ENCODE measurements at places on chromosomes 1 and 21.

DNA sequence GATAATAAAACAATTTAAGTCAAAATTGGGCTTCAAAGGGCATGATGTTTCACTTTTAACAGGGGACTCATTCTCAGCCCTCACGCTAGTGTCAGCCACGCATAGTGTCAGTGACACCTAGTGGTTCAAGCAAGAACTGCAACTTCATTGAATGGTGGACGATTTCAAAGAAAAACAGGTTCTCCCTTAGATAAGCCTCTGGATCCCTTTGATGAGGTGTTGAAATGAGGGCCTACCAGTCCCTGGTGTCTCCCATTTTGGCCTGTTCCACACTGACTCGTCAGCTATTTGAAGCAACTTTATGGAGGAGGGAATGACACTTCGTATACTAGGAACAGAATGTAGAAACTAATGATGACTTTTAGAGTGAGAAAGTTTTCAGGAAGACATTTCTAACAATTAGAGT is 56.2 kb downstream of the FCRL5 start:
- DNase-seq, result peak; percentile 47

GRCh38 chr1:27505420-27505680 is 15.4 kb upstream of the WASF2 start:
- DNase-seq, result no peak

- no peak for DNase-seq
These were observed 394.8 kb downstream of the PTPRC start for GRCh38 chr1:199033661-199034060.

DNA sequence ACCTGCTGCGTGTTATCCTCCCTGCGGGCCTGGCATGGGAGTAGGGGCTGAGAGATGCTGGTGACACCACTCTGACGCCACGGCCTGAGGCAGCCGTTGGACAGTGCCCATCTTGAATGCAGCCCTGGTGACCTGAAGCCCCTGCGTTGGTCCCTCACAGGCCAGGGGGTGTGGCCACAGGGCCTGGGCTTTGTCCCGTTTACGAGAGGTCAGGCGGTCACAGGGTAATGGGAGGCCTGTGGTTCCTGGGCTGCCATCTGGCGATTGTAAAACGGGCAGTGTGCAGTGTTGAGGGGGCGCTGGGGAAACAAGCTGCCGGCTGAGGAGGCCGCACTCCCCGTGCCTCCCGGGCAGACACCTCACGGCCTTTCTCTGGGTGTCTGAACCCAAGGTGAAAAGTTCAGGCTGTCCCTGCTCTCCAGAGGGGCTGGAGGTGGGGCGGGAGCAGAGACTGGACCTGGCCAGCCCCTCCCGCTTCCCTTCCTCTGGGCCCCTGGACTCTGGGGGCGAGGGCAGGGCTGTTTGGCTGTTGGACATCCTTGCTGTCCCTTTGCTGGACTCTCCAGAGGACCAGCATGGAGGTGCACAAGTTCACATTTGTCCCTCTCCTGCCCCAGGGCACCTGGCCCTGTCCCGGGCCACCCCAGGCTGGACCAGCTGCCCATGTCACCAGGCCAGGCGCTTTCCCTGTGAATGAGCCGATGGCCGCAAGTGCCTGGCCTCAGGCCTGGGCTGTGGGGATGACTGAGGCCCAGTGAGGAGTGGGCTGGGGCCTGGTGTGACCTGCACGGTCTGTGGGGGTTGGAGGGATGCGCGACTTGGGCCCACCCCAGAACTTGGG is 42.4 kb downstream of the SKI start:
- DNase-seq, result no peak

DNA sequence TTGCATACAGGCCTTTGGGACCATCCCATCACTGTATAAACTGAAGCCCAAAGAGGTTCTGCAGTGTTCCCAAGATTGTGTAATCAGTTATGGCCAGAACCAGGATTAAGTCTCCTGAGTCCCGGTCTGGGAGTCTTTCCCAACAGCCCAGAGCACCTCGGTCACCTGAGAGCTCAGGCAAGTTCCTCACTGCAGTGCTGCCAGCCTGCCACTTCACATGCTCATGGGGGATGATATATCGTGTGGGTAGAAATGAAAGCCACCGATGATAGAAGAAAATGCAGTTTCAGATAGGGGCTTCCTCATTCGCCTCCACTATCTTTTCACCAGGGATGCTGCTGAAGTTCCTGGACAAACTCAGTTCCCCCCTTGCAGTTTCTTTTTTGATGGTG is 30.4 kb downstream of the FHAD1 start:
- no peak for DNase-seq

- peak; percentile 37 for DNase-seq
These were observed 785 bp downstream of the ZNF697 start for GRCh38 chr1:119647228-119647733.

GRCh38 chr1:161357073-161357472 is 10.6 kb downstream of the CFAP126 start:
- no peak for DNase-seq

DNA sequence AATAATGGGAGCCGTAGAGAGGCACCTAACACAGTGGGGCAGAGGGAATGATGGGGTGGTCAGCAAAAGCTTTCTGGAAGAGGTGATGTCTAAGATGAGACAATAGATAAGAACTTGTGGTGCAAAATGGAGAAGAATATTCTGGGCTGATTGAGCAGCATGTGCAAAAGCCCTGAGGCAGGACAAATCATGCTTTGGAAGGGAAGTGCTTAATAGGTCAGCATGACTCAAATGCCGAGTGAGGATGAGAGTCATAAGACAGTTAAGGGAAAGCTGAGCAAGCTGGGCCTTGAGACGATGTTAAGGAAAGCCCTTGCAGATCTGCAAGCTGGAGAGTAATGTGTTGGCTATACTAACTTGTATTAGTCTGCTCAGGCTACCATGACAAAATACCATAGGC is 37.3 kb upstream of the ASB17 start:
- DNase-seq, result no peak

GRCh38 chr1:63600248-63600647 is 7.0 kb downstream of the PGM1 start:
- DNase-seq, result no peak

- no peak for DNase-seq
These were observed 50.2 kb downstream of the PRDM15 start for GRCh38 chr21:41828884-41829360.

DNA sequence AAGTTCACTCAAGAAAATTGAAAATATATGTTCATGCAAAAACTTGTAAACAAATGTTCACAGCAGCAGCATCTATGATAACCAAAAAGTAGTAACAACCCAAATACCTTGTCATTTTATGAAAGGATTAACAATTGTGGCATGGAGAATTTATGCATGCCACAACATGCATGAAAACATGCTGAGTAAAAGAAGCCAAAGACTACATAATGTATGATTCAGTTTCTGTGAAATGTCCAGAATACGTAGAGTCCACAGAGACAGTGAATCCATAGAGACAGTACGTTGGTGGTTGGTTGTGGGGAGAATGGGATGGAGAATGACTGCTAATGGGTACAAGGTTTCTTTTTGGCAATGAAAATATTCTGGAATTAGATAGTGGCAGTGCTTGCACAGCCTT is 148.7 kb downstream of the MAST2 start:
- DNase-seq, result no peak

DNA sequence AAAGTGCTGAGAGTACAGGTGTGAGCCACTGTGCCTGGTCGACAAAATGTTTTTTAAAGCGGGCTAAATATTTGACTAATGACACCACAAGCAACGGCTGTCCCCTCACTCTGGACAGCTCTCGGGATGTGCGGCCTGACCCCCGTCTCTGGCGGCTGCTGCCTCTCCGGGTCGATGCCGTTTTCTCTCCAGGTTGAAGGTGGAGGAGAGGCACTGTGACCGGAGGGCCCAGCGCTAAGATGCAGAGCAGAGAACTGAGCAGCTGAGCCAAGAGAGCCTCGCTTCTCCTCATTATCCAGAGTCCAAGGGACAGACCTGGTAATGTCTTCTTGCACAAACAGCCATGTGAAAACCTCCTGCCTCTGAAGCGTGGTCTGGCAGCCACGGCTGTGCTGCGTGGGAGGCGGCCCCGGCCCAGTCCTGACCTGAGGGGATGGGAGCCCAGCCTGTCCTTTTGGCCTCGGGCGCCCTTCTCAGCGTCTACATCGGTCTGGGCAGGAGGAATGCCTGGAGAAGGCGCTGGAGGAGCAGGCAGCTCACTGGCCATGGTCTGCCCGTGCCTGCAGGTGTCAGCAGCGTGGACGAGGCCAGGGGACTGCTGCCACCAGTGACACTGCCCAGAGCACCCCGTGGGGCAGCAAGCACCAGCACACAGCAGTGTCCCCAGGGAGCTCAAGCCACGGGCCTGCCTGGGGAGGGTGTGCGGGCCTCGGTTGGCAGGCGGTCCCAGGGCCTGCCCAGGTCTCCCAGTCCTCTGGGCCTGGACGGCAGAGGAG is 10.3 kb downstream of the MORN1 start:
- DNase-seq, result no peak

- DNase-seq, result no peak
These were observed 1193.9 kb downstream of the PLA2G4A start for GRCh38 chr1:188022661-188023060.

DNA sequence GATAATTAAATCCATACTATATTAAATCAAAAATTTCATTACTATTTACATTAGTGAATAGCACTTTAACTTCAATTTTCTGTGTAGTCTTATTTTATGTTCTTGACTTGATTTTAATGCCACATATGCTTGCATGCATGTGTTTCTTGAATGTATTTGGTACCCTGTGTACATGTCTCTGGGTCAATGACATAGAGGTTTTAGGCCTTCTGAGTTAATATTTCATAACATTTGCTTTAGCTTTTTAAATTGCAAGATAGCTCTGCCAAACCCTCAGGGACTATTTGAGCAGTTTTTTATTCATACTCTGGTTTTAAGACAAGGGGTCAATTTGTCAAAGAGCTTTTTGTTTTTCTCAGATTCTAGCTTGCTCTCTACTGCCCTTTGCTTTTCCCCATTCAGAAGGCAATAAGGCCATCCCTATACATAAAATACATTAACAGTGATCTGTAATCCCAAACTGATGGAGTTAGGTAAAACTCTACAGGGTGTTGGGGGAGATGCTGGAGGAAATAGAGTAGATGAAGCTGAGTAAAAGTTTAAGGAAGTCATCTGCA is 5.0 kb downstream of the MLLT11 start:
- no peak for DNase-seq

DNA sequence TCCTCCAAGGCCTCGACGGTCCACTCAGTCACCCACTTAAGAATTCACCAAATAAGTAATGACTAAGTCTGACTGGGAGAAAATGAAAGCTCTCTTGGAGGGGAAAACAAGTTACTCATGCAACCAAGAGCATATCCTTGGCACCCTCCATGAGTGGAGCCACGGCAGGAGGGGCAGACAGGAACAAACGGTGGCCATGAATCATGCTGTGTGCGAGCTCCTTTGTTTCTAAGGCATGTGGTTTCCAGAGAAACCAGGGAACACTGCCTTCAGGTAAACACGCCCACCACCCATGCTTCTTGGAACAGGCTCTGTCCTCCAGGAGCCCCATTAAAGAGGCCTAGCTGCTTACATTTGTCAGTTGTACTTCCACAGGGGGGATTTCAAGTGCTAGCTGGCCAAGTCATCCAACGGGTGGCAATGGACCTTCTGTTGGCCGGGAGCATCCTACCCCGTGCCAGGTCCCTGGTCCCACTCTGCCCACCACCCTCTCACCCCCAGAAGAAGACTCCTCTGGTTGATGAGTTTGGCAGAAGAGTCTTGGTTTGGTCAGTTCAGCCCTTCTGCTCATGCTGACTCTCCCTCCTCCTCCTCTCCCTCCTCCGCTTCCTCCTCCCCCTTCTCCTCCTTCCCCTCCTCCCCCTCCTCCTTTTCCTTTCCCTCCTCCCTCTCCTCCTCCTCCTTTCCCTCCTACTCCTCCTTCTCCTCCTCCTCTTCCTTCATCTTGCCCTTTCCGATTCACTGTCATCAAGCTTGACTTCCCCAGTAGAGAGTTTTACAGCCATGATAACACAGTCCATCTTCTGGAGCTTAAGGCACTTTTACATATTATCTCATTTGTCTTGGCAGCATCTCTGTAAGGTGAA is 107.6 kb downstream of the CCDC185 start:
- DNase-seq, result no peak

- no peak for DNase-seq
These were observed 19.5 kb upstream of the PROX1 start for GRCh38 chr1:213968146-213968825.

DNA sequence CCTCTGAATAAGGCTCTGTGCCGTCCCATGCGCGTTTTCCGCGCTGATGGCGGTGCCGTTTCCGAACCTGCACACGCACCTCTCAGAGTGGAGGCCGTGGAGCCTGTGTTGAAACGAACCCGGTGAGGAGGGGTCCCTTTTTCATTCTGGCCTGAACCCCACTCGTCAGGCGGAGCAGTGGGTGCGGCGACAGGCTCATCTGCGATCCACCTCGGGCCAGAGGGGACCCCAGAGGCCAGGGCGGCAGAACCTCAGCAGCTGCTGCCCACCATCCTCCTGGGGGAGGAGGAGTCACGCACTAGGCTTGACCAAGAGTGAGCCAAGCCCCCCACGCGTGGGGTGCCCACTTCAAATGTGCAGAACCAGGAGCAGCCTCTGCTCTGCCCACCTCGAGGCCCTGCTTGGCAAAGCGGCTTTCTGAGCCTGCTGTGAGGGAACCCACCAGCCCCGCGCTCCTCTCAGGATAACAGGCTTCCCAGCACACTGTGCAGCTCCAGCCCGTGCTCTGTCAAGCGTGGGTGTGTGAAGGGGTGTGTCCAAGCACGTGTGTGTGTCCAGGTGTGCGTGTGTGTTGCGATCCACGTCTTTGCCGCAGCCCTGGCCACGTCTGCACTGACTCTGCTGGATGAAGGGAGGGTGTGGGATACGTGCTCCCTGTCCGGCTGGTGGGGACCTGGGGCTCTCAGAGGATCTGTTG is 6.8 kb downstream of the PRDM16 start:
- DNase-seq, result no peak

DNA sequence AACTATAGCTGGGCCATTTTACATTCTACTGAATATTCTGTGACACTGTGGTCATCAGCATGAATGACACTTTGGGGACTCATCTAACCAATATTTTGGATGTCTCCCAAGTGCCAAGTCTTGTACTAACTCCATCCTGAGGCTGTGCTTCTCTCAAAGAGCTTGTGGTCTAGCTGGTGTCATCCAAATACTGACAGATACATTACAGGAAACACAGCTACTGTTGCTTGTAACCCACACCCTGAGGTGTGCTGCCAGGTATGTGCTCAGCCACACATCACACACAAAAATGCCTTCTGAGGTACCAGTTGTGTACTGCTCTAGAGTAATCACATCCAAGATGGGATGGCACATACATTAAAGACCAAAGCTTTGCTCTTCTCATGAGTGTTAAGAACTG is 81.6 kb downstream of the ST6GALNAC5 start:
- no peak for DNase-seq

DNA sequence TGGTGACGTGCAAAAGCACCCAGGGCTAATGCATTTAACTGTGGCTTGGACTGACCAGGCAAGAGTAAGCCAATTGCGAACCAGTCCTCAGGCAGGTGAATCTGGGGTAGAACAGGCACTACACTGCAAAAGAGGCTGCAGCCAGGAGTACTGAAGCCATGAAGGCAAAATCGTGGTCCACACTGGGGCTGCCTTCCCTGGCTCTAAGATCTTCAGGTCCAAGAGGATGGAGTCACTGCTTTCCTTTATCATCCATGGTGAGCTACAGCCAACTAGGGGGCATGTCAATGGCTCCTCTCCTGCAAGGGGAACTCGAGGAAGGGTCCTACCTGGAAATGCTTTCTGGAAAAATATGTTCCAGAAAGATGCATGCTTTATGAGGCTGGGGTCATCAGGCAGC is 100.6 kb upstream of the AJAP1 start:
- no peak for DNase-seq

GRCh38 chr1:62903982-62904855 is 120.3 kb downstream of the ATG4C start:
- DNase-seq, result no peak

Measured in NB4 (cell line).